ENCODE measurements at places on chromosomes 1 and 21. TPM values are rescaled to one million over a fixed set of nuclear protein-coding genes. Genes with fewer than 3 reads are reported as not detected.
A peak's percentile ranks its signal among the peaks of the same experiment; 100 is the strongest.

OR6K3 gene
- total RNA-seq: not detected

- DNase-seq: peak; percentile 72
Measured at GRCh38 chr1:172325531-172325930, 95.0 kb upstream of the C1orf105 start.

DNA sequence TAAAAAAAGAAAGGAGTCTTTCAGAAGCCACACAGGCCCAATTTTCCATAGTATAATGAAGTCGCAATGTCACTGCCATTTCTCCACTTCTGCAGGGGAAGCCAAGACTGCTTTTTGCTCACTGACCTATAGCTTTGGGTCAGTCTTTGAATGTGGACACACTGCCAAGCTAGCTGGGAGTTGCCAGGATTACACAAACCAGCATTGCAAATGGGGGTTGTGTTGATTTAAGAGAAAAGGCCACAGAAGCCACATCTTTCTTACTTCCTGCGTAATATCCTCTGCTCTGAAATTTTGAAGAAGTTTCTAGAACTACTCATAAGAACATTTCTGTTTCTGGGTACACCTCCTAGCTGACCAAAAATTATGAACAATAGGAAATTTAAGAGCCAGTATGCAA, 45.8 kb upstream of the SAMSN1 start:
- peak; percentile 88 for DNase-seq

GRCh38 chr21:17730782-17731181, 88.4 kb downstream of the C21orf91 start:
- no peak for DNase-seq

- no peak for DNase-seq
Measured at GRCh38 chr1:12180315-12180714, 13.5 kb downstream of the TNFRSF1B start.

GRCh38 chr1:222370081-222370912, 177.6 kb downstream of the HHIPL2 start:
- DNase-seq: peak; percentile 74

- no peak for DNase-seq
Measured at GRCh38 chr1:42841010-42841409, 5.4 kb upstream of the ZNF691 start.

LRRIQ3 gene
- 1.3 TPM for total RNA-seq

C8B gene
- not detected for total RNA-seq

SPRR2F gene
- not detected for total RNA-seq

DNA sequence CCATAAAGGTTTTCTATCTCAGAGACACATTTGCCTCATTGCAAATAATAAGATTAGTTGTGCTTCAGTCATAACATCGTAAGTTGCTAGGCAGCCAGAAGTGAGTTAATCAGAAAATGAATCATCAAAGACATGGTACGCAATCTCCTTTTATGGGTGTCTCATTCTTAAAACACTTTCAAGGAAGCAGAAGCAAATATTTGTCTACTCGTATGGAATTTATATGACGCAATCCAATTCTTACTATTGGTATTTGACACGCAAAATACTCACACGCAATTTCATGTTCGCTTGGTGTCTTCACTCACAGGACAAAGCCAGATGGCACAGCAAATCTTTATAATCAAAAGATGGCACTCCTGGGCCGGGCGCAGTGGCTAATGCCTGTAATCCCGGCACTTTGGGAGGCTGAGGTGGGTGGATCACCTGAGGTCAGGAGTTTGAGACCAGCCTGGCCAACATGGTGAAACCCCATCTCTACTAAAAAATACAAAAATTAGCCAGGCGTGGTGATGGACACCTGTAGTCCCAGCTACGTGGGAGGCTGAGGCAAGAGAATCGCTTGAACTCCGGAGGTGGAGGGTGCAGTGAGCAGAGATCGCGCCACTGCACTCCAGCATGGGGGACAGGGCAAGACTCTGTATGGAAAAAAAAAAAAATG, 56.4 kb downstream of the HLCS start:
- DNase-seq: peak; percentile 98

DNA sequence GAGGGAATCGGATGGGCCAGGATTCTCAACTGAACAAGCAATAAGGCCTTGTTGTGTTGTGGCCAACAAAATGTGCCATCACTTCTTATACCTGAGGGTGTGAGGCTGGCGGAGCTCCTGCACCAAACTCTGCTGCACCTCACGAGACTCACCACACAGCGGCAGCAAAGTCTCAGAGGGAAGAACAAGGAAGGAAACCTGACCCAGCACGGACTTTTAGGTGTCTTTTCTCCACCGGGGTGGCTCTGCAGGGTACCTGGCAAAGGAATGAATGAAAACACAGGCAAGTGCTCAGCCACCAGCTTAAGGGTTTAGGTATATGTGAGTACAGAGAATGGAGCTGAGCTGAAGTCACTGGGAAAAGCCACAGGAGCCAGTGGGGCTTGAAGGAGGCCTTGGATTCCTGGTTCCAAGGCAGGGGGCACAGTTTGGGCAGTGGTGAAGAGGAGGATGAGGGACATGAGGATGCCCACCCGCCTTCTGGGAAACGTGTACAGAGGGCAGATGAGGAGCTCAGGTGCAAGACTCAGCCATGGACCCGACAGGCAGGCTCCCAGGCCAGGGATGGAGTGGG, 31.1 kb upstream of the HSD3B1 start:
- peak; percentile 17 for DNase-seq

DNA sequence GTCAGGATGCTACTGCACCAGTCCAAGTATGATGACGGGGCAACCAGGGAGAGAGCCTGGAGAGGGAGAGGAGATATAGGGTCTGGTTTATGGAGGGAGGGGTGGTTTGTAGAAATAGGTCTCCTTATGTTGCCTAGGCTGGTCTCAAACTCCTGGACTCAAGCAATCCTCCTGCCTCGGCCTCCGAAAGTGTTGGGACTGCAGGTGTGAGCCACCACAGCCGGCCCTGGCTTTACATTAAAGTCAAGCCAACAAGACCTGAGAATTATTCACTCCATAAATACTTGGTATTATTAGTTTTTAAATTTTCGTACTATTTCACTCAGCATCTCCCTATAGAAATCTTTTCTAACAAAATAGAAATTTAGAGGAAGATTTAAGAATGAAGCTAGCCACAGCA, 86.8 kb downstream of the MATN1 start:
- DNase-seq: no peak

GRCh38 chr21:34276711-34277425, 86.9 kb upstream of the KCNE2 start:
- DNase-seq: no peak
